GOT3 (cell line): ENCODE measurements at places on chromosomes 13 and 19.

DNA sequence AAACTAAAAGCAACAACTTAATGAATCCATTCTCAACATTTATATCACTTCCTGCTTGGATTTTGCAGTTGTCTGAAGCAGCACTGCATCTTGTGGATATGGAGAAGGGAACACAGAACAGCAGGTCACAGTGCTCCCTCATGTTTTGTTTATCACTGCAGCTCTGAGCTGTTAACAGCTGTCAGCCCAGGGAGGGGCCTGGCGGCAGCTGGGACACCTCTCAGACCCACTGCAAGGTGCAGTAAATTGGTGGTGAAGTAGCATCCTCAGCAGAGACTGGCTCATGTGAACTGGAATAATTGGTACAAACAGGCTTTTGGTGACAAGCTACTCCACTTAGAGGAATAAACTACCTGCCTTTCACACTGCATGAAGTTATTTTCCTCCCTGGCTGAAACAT, 170.4 kb downstream of the LIG4 start:
- DNase-seq, result no peak

DNA sequence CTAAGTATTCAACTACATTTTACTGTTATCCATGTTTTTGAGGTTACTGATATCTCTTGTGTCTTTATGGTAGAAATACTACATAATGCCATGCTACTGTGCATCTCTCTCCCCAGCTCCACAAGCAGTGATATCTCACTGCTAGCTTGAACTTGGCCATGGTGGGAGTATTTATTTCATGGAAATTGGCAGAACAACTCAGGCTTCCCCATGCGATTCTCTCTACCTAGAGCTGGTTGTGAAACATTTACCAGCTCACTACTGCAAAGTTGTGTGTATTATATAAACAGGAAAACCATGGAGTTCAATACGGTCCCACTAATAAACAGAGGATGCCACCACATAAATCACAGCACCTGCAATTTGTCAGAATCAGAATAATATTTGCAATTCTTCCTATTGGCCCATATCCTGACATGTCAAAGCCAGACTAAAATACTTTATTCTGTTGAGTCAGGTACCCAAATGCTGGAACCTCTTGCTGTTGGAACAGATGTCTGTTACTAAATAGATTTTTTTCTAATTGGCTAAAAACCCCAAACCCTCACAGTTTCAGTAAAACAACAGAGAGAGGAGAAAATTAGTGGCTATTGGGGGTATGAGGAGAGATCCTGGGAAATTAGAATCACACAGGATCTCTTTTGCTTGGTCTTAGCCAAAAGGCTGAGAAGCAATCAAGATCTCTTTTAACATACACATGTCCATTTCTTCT, 91.4 kb upstream of the SLC10A2 start:
- DNase-seq, result no peak

DNA sequence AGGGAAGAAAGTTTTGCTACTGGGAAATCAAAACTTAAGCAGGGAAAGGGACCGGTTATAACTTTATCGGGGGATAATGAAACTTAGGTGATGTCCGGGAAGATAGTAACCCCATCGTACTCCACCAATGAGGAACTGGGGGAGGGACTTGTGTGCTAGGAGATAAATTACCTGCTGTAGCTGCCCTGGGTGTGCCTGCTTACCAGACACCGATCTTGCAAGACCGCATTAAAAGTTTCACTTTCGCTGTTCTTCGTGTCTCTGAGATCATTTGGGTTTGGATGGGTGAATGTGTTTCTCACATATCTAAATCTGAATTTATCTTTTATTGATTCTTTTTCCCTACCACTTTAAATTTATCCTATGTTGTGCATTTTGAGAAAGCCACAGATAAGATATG, 381.4 kb downstream of the SLITRK6 start:
- DNase-seq, result no peak

GRCh38 chr13:113653264-113654174, 4.5 kb downstream of the ATP4B start:
- DNase-seq, result no peak

- DNase-seq, result no peak
Measured at GRCh38 chr19:55485439-55486011, 537 bp downstream of the NAT14 start.

DNA sequence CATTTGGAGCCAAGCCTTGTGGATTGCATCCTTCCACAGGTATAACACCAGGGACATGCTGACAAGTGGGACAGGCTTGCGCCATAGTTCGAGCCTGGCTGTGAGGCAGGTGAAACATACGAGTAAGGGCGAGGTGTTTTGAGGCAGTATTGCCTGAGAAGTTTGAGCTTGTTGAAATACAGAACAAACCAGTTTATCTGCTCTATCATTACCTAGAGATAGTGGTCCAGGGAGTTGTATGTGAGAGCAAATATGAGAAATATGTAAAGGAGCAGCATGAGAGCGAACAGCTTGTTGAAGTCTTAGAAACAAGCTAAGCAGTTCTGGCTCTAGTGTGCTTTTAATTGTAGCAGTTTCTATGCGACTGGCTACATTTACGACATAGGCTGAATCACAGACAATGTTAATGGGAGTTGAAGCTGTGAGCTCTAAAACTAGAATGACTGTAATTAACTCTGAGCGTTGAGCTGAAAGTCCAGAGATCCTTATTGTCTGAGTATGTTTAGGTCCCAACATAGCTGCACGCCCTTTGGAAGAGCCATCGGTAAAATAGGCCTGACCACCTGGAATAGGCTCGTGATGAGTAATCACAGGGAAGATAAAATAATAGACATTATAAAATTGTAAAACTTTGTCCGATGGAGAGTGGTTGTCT, 8.2 kb downstream of the ZNF439 start:
- DNase-seq, result no peak

DNA sequence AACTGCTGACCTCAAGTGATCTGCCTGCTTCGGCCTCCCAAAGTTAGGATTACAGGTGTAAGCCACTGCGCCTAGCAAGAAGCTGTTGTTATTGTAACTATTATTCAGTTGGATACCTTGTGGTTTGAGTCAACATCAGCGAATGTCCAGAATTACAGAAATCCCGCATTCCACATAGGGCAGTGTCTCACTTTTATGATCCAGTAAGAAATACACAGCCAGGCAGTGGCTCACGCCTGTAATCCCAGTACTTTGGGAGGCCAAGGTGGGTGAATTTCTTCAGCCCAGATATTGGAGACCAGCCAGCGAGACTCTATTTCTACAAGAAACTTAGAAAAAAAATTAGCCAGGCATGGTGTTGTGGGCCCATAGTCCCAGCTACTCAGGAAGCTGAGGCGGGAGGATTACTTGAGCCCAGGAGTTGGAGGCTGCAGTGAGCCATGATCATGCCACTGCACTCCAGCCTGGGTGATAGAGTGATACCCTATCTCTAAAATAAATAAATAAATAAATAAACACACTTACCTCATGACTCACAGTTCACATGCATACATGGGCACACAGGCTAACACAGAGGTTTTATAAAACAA, 43.8 kb downstream of the SPTBN4 start:
- DNase-seq, result no peak

DNA sequence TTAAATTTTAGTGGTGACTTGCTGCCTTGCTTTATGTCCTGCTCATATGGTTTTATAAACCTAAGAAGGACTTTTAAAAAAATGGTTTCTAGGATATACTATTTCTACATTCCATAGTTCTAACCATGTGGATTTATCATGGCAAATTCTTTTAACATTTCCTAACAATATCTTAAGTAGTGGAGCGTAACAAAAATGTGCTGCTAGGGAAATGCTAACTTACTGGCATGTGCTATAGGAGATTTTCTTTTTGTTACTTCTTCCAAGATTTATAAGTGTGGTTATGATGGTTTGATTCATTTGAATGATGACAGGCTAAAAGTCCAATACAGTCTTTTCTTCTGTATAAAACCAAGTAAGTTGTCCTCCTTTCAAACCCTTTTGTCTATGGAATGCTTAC, 713.7 kb downstream of the SLITRK1 start:
- DNase-seq, result no peak
